Left cardiac atrium (tissue), 4 donors: ENCODE measurements at places on chromosomes 6 and 20. TPM values are rescaled to one million over a fixed set of nuclear protein-coding genes. Genes with fewer than 3 reads are reported as not detected.

Gene MAP1LC3A
- total RNA-seq: 76.7 TPM

Gene RIMS4
- 0.80 TPM for total RNA-seq

Gene DACT2
- total RNA-seq: 2.4 TPM

Gene STMND1
- not detected for total RNA-seq

Gene TBXT
- not detected for total RNA-seq

Gene SLCO4A1
- 15.1 TPM for total RNA-seq

Gene TAGAP
- 1.6 TPM for total RNA-seq

GRCh38 chr6:29509711-29510110 lies 22.0 kb upstream of the MAS1L start:
- no peak for DNase-seq

DNA sequence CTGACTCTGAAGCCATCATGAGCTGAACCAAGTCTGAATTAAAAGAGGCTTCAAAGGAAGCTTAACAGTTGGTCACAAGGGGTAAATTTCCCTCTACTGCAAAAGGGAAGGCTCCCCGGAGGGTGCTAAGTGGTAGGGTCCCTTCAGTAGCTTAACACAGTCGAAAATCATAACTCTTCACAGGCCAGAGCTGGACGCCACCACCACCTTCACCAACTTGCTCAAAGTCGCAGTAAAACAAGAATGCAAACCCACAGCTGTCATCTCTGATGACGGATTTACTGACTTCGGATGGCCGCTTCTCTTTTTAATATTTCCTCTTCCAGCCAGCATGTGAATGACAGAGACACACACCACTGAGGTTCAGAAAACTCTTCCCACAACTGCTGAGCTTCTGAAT lies 144.7 kb upstream of the FBXL4 start:
- no peak for DNase-seq

GRCh38 chr6:167396068-167396658 lies 71.3 kb downstream of the TTLL2 start:
- DNase-seq: no peak

DNA sequence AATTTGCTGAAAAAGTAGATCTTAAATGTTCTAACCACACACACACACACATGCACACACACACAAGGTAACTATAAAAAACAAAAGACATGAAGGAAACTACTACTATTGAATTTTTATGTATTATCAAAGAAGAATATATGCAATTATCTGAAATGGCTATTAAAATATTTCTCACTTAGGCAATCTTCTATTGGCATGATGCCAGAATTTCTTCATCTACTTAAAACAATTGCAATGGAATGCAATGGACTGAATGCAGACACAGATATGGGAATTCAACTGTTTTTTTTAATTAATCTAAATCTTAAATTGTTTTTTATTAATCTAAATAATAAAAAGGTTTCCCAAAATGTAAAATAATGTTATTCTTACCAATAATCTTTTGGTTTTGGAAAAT lies 152.6 kb upstream of the SMLR1 start:
- no peak for DNase-seq

DNA sequence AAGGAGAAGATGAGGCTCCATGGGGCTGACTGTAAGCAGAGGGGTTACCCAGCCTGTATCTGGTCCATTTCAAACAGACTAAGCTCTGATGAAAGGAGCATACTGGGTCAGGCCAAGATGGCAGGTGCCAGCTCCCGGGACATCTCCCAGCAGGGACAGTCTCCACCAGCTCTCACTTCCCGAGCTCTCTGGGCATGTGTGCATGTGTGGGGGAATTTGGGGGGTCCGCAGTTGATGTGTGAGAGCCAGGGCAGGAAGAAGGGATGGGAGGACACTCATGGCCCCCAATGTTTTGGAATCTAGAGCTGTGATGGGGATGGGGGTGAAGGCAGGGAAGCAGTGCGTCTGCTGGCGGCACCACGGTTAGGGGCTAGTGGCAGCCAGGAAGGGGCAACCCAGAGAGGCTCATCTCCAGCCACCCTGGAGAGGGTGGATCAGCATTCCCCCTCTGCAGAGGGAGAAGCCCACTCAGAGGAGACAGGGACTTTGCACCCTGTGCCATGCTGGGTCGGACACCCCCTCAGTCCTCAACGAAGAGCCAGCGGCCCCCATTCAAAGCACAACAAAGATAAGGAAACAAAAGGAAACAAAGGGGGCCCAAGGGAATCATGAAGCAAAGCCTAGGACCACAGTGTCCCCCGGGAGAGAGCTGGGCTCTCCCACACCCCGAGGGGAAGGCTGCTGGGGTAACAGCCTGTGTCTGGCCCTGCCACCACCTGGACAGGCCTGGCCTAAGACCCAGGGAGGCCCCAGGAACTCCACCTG lies 52.4 kb downstream of the DSTN start:
- no peak for DNase-seq

DNA sequence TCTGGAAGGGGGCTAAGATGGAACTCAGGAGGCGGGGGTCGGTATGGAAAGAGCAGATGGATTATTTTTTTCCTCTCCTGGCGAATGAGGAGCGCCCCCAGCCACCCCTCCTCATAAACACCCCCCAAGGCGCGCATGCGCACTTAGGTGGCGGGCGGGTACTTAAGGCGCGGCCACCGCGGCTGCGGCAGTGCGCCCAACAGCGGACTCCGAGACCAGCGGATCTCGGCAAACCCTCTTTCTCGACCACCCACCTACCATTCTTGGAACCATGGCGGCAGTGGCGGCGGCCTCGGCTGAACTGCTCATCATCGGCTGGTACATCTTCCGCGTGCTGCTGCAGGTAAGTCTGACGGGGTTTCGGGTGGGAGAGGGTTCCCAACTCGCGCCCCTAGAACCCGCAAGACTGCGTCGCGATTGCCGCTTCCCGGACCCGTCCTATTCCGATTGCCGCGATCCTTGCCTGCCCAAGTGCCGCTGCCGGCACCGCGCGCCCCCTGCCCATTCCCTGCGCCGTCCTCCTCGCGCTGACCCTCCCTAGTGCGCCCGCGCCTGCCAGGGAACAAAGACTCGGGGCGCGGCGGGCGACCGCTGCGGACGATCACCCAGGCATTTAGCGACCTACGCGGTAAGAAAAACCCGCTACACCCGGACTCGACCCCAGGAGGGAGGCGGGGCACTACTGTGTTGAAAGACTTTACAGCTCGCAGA lies at the start of gene NNAT:
Gene NNAT, plus strand, starts transcription at position 190 of the 711 bp plus-strand sequence. Its CDS starts 82 bp downstream, at position 272.
- DNase-seq: no peak
